Fibroblast of skin of right quadriceps (primary cell): ENCODE measurements at places on chromosomes 2 and 18.

- no peak for DNase-seq
These were observed 12.0 kb upstream of the DGKD start for GRCh38 chr2:233342301-233342700.

DNA sequence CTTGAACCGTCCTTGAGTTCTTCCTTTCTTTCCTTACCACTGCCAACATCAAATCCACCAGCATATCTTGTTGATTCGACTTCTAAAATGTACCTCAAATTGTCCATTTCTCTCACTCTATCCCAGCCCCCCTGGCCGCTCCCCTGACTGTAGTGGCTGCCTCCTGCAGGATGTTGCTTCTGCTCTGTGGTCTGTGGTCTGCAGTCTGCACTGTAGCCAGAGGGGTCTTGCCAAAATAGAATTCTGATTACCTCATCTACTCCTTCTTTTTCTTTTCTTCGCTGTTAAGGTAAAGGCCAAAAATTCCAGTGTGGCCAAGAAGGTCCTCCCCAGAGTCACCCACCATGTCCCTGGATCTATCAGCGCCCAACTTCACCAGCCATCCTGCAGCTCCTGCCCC is 79.5 kb upstream of the ALPP start:
- DNase-seq, result no peak

DNA sequence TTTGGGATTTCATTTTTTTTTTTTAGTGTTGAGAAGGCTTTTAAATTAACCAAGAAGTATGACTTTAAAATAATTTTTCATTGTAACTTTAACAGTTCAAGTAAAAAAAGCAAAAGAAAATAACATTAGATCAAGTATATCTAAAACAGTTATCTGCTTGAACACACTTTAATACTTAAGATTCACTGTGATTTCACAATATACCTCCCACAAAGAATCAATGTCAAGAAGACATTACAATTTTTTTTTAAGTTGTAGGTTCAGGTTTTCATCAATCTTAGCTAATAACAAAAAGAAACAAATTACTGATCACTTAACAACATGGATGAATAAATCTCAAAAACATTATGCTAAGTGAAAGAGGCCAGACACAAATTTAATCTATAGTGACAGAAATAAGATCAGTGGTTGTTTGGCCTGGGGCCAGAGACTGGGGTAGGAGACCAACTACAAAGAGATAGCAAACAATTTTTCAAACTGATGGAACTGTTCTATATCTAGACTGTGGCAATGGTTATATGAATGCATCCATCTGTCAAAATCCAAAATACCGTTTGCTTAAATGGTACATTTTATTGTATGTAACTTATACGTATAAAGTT is 74.8 kb upstream of the FRZB start:
- no peak for DNase-seq

GRCh38 chr2:127423880-127424279 is 5.7 kb downstream of the PROC start:
- no peak for DNase-seq
